NCI-H2107 (cell line): ENCODE measurements at places on chromosomes 12 and 14.

- no peak for DNase-seq
Measured at GRCh38 chr14:105173901-105174894, 5.6 kb upstream of the JAG2 start.

- no peak for DNase-seq
Measured at GRCh38 chr12:81043979-81044740, 33.7 kb upstream of the ACSS3 start.

GRCh38 chr14:89620436-89620835 is 203.4 kb upstream of the FOXN3 start:
- DNase-seq: no peak

DNA sequence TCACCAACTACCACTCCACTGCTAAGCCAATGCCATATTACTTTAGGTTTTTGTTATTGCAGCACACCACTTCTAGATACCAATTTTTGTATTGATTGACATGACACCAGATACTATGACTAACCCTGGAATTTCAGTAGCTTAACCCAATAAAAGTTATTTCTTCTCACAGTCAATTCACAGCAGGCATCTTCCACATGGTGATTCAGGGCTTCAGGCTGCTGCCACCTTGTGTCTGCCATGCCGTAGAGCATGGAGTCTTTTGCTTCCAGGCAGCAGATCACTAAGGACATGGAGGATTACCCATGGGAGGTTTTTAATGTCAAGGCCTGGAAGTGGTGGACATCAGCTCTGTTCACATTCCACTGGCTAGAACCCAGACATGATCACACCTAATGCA is 56.4 kb upstream of the LTA4H start:
- no peak for DNase-seq

GRCh38 chr14:100903672-100904185 is at the start of gene RTL1:
Gene RTL1, minus strand, starts transcription at chr14:100903722. Its CDS starts 18,934 bp downstream, at chr14:100884788.
- DNase-seq: no peak
